ENCODE measurements at places on chromosomes 11 and 22.

DNA sequence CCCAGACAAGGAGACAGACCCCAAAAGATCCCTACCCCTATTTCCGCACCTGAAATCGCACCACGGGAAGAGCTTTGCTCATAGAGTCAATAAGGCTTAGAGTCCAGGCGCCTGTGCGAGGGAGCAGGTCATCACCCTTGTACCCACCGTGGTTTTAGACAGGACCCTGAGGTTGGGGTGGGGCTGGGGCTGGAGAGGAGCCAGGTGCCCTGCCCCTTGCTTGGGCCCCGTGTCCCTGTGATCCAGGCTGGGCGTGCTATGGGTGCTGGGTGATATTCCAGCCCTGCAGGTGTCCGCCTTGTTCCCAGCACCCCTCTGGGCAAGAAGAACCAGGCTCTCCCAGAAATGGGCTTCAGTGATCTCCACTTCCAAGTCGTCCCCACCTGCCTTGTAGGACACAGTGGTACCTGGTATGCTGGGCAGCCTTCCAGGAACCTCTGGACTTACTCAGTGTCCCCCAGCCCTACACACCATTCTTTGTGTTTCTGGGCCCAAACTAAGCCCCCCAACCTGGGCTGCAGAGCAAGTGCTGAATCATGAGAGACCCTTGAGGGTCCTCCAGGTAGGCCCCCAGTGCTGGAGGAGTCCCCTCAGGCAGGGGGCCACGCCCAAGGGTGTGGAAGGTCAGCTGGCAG, 4.5 kb downstream of the CD81 start:
- DNase-seq = no peak

GRCh38 chr11:1852877-1853276, at the start of gene LSP1:
LSP1 (plus strand) TSS chr11:1853084; CDS start chr11:1853145, 61 bp downstream.
- DNase-seq = peak; percentile 45

DNA sequence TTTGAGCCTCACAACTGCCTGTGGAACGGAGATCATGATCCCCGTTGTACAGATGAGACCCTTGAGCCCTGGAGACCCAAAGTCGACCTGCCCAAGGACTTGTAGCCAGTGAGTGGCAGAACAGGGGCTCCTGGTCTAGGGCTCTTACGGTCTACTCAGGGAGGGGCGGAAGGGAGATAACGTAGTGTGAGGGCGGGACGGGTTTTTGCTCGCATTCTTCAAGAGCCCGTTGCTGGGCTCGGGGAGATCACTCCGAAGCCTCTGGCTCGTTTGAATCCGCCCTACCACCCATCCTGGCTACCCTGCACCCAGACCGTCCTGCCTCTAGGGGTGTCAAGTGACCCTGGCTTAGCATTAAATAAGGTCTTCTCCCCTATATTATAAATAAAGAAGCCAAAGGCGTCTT, 639 bp downstream of the CRY2 start:
- DNase-seq = no peak

DNA sequence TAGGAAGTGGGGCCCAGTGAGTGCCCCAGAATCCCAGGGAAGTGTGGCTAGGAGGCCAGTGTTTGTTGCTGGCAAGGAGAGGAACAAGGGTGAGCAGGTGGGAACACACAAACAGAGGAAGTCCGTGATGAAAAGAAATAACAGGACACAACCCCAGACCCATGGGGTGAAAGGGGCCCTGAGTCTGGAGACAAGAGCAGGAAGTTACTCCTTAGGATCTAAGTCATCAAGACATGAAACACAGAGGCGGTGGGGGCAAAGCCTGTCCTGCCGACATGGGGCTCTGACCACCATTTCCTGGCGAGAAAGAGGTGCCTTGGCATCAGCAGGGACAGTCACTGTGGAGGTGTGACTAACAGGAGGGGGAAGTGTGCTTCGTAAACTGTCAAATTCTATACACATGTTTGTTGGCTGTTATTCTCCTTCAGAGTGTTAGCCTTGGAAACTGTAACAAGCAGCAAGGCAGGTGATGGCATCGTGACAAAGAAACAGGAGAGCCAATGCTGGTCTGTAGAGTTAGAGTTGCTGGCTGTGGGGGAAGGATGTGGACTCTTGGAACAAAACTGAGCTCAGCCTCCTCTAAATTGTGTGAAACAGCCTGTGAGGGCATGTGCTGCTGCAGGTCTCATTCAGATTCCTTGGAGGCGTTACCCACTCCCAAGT, 21.7 kb downstream of the CHST1 start:
- no peak for DNase-seq

DNA sequence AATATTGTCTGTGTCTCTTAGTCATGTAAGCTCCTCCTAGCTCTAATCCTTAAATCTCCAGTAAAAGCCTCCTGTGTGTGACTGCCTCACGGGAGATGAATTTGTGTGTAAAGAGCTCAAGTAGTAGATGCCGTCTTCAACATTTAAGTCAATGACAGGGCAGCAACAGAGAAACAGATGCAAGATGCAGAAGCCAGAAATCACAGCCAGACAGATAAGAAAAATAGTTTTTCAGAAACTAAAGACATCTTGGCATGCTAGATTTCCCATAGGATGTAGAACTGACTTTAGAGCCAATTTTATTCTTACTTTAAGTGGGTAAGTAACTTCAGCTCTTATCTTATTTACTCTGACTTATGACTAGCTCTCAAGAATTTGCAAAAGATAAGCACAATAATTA, 652.8 kb downstream of the KCNA4 start:
- DNase-seq = no peak

- DNase-seq = no peak
These were observed 478.3 kb upstream of the ISX start for GRCh38 chr22:34587357-34588356.

- DNase-seq = no peak
These were observed 50.1 kb downstream of the CHST1 start for GRCh38 chr11:45615182-45615792.

- DNase-seq = no peak
These were observed 297.4 kb downstream of the OPCML start for GRCh38 chr11:133234883-133235282.

- DNase-seq = no peak
These were observed 2.3 kb upstream of the FOLR1 start for GRCh38 chr11:72189455-72190250.

DNA sequence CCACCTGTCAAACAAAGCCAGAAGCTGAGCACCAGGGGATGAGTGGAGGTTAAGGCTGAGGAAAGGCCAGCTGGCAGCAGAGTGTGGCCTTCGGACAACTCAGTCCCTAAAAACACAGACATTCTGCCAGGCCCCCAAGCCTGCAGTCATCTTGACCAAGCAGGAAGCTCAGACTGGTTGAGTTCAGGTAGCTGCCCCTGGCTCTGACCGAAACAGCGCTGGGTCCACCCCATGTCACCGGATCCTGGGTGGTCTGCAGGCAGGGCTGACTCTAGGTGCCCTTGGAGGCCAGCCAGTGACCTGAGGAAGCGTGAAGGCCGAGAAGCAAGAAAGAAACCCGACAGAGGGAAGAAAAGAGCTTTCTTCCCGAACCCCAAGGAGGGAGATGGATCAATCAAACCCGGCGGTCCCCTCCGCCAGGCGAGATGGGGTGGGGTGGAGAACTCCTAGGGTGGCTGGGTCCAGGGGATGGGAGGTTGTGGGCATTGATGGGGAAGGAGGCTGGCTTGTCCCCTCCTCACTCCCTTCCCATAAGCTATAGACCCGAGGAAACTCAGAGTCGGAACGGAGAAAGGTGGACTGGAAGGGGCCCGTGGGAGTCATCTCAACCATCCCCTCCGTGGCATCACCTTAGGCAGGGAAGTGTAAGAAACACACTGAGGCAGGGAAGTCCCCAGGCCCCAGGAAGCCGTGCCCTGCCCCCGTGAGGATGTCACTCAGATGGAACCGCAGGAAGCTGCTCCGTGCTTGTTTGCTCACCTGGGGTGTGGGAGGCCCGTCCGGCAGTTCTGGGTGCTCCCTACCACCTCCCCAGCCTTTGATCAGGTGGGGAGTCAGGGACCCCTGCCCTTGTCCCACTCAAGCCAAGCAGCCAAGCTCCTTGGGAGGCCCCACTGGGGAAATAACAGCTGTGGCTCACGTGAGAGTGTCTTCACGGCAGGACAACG, 11.7 kb downstream of the CXCR5 start:
- DNase-seq = no peak

- no peak for DNase-seq
These were observed 94.9 kb downstream of the DBX1 start for GRCh38 chr11:20065406-20065805.

- DNase-seq = no peak
These were observed 388.0 kb downstream of the DYNC2H1 start for GRCh38 chr11:103497268-103497667.

DNA sequence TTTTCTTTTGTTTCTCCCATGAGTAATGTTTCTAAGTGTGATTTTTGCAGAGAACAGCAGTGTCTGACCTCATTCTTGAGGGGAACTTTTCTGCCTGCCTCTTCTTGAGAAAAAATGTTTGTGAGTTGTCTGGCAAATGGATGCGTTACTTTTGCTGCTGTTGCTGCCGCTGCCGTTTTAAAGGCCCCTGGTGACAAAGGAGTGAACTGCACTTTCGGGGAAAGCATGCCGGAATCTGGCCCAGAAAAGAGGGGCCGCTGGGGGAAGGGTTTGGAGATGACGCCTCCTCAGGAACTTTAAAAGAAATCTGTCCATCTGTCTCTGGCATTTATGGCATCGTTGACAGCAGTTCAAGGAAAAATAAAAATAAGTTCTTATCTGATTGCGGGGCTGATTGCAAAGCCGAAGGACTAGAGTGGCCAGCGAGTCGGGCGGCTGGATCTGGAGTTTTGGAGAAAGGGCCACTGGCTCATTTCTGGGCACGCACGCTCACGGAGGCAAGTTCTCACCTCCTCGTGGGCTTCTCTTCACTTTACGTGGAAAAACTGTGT, 16.5 kb downstream of the ZBTB16 start:
- no peak for DNase-seq

- no peak for DNase-seq
These were observed 59.2 kb upstream of the RTL6 start for GRCh38 chr22:44557064-44557748.

- DNase-seq = no peak
These were observed 673 bp downstream of the CDON start for GRCh38 chr11:126061707-126062678.

- DNase-seq = no peak
These were observed 6.7 kb downstream of the OR6M1 start for GRCh38 chr11:123799438-123799837.

- DNase-seq = no peak
These were observed 1.9 kb upstream of the MPZL2 start for GRCh38 chr11:118265954-118266353.

- no peak for DNase-seq
These were observed 9.6 kb downstream of the CERK start for GRCh38 chr22:46728470-46728869.

GRCh38 chr22:25039754-25040153, 87.2 kb downstream of the KIAA1671 start:
- no peak for DNase-seq

GRCh38 chr22:29520851-29521250, 32.7 kb downstream of the THOC5 start:
- DNase-seq = no peak

GRCh38 chr11:3130269-3131071, 34.6 kb downstream of the OSBPL5 start:
- DNase-seq = no peak

DNA sequence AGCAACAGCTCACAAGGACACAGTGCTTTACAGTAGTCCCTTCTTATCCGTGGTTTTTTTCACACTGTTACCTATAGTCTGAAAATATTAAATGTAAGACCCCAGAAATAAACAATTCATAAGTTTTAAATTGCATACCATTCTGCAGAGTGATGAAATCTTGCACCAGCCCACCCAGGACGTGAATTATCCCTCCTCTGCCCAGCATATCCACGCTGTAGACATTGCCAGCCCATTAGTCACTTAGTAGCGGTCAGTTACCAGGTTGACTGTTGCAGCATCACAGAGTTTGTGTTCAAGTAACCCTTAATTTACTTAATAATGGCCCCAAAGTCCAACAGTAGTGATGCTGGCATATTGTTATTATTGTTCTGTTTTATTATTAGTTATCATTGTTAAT, 3.6 kb downstream of the CLTCL1 start:
- no peak for DNase-seq

GRCh38 chr22:35582218-35582860, 34.8 kb downstream of the MB start:
- DNase-seq = no peak

- no peak for DNase-seq
These were observed 27.9 kb downstream of the EXPH5 start for GRCh38 chr11:108565653-108566052.

DNA sequence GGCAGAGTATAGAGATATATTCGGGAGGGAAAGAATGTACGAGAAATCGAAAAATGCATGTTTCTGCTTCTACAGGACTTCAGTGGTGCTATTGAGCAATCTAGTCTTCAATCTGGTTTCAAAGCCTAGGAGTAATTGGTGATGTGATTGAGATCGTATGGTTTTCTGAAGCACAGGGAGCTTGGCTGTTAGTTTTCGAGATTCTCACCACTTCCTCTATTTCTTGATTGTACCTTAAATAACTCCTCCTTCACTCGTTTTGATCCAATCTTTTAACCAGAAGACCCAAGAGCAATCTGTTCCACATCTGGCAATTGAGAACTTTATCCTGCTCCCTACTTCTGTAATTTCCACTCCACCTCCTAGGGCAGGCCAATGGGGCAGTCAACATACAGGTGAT, 518 bp downstream of the CCDC179 start:
- no peak for DNase-seq

DNA sequence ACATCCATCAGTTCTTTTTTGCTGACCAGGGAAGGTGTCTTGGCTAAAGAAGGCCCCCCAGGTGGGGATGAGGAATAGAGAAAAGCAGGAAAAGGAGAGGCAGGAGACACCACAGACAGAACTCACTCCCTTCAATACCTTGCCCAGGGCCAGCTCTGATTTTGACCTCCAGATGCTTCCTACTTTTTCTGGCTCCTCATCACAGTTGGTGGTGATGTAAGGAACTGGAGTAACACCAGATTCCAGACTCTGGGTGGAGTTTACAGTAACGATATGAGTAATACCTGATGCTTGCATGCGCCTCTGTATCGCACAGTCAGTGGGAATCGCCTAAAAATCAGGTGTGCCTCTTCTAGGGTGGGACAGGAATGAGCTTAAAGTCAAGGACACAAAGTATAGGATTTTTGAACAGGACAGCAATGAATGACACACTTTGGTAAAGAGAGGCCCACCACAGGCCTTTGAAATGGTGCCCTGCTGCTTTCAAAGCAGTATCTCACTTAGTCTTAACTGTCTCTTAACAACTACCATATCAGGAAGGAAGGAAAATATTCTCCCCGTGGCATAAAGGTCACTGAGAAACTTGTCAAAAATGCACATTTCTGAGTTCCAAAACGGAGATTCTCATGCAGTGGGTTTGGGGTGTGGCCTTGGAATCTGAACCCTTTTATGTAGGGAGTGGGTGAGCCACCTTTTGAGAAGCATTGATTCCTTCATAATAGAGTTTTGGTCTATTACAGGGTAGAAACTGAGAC, 140.8 kb downstream of the SNX19 start:
- no peak for DNase-seq

DNA sequence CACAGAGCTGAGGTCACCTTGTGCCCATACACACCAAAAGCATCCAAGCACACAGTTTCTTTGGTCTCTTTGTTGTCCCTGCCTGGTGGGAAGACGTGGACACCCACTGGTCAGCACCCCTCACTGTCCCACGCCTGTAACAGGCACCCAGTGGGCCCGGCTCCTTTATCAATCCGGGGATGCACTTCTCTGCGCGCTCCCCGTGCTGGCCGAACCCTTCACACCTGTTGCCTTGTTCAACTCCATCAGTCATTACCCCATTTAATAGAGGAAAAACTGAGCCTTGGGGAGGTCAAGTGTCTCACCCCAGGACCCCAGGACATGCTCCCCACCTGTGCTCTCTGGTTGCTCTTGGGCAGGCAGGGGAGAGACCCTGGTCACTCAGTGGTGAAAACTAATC, 49.7 kb upstream of the FGF3 start:
- DNase-seq = no peak
